Right ventricle myocardium inferior (tissue), 1 donor: ENCODE measurements at places on chromosomes 6 and 20. TPM values are rescaled to one million over a fixed set of nuclear protein-coding genes. Genes with fewer than 3 reads are reported as not detected.

Gene OXT
- 0.54 TPM for total RNA-seq

Gene BHLHE23
- not detected for total RNA-seq

Gene IP6K3
- total RNA-seq: 47.6 TPM

Gene GLP1R
- 6.8 TPM for total RNA-seq

Gene FAM209B
- not detected for total RNA-seq

Gene SCAF8
- 47.4 TPM for total RNA-seq

Gene GPR6
- total RNA-seq: not detected

Gene ELMO2
- 38.7 TPM for total RNA-seq

Gene DYNLT2
- total RNA-seq: 0.41 TPM

Gene IMPG1
- total RNA-seq: not detected
